ENCODE measurements at places on chromosomes 4 and X. TPM values are rescaled to one million over a fixed set of nuclear protein-coding genes. Genes with fewer than 3 reads are reported as not detected.

DNA sequence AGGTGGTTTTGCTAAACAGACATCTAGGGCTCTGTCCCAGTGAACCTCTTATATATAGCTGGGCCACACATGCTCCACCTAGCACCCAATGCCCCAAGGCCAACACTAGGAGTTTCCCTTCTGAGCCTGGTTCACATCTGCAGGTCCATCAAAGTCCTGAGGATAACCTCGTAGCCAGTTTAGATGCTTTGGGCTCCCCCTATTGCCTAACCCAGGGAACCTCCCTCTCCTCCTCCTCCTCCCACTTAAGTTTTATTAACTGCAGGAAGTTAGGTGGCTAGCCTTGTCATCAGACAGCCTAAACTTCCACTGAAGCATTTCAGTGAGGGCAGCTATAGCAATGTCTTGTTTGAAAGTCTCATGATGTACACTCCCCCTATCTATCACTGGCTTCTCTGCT lies 88.0 kb downstream of the GUCY2F start:
- DNase-seq, result no peak

- peak; percentile 27 for DNase-seq
Observed at GRCh38 chrX:7076245-7076661, 71.3 kb upstream of the STS start.

- no peak for DNase-seq
Observed at GRCh38 chrX:123629502-123629901, 103.3 kb downstream of the THOC2 start.

DNA sequence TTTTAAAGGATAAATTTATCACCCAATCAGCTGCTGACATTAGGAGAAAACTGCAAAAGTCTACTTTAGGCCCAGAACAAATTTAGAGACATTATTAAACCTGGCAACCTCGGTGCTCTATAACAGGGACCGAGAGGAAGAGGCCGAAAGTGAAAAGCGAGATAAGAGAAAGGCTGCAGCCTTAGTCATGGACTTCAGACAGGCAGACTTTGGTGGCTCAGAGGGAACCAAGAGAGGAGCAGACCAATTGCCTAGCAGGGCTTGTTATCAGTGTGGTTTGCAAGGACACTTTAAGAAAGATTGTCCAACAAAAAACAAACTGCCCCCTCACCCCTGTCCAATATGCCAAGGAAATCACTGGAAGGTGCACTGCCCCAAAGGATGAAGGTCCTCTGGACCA lies 12.8 kb upstream of the UGT2B10 start:
- DNase-seq, result no peak

- no peak for DNase-seq
Observed at GRCh38 chr4:184190711-184191110, 27.0 kb downstream of the ENPP6 start.

- no peak for DNase-seq
Observed at GRCh38 chr4:92235731-92236130, 68.0 kb upstream of the GRID2 start.

- DNase-seq, result peak; percentile 4
Observed at GRCh38 chr4:156971165-156971675, 379 bp downstream of the PDGFC start.

DNA sequence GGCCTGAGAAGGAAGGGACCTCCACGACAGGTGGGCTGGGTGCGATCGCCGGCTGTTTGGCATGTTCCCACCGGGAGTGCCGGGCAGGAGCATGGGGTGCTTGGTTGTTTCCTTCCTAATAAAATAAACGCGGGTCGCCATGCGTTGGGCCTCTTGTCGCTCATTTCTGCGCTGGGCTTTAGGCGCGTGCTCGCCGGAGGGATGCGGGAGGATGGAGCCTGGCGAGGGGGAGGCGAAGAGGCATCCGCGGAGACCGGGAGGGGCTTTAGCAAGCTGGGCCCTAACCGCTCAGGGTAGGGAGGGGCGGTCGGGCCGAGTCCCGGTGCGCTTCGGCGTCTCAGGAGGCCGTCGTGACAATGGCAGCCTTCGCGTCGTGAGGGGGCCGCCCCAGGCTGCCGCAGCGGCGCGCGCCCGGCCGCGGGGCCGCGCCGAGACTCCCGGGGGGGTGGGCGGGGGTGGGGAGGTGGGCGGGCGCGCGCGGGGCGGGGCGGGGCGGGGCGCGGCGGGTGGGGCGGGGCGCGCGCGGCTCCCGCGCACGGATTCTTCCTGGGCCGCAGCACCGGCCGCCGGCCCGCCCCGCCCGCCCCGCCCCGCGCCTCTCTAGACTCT lies 476 bp upstream of the GDI1 start:
- DNase-seq, result peak; percentile 75

GRCh38 chr4:118974758-118975157 lies 86.1 kb downstream of the SYNPO2 start:
- DNase-seq, result no peak

DNA sequence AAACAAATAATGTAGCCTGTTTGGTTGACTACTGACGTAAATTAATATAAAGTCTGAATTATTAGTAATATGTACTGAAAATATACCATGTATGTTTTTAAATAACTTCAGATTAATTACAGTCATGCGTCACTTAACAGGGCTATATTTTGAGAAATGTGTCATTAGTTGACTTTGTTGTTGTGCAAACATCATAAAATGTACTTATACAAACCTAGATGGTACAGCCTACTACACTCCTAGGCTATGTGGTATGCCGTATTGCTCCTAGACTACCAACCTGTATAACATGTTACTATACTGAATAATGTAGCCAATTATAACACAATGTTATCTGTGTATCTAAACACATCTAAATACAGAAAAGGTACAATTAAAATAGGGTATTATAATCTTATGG lies 66.6 kb downstream of the RNF150 start:
- DNase-seq, result no peak

DNA sequence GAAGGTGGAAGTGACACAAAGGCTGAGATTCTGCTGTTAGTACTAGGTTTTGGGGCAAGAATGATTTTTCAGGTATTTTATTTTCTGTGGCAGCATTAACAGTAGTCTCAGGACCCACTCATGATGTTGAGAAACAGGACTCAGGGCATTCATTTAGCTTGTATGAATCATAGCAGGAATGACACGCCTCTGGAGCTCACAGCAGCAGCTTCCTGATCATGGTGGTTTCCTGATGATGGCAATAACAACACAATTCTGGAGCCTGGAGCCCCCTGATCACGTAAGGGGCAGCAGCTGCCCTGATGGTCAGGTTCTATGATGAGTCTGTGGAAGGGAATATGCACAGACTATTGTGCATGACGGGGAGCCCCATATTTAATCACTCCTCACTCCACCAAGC lies 47.0 kb downstream of the TASL start:
- no peak for DNase-seq

GRCh38 chr4:8038719-8039251 lies 99.1 kb upstream of the AFAP1 start:
- no peak for DNase-seq

DNA sequence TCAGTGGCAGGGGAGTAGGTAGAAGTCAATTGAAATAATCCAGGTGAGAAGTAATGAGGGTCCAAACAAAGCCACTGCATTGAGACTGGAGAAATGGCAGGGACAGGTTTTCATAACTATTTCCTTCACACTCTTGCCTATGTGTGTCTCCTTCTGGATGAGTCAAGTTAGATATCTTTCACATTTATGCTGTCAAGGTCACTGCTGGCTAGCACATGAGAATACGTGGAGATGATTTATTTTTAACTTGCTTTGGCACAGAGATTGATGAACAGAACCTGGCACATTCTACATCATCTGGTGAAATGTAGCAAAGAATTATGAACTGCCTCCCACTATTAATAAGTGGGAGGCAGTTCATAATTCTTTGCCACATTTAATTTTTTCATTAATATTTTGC lies 66.7 kb upstream of the BOD1L1 start:
- no peak for DNase-seq

DNA sequence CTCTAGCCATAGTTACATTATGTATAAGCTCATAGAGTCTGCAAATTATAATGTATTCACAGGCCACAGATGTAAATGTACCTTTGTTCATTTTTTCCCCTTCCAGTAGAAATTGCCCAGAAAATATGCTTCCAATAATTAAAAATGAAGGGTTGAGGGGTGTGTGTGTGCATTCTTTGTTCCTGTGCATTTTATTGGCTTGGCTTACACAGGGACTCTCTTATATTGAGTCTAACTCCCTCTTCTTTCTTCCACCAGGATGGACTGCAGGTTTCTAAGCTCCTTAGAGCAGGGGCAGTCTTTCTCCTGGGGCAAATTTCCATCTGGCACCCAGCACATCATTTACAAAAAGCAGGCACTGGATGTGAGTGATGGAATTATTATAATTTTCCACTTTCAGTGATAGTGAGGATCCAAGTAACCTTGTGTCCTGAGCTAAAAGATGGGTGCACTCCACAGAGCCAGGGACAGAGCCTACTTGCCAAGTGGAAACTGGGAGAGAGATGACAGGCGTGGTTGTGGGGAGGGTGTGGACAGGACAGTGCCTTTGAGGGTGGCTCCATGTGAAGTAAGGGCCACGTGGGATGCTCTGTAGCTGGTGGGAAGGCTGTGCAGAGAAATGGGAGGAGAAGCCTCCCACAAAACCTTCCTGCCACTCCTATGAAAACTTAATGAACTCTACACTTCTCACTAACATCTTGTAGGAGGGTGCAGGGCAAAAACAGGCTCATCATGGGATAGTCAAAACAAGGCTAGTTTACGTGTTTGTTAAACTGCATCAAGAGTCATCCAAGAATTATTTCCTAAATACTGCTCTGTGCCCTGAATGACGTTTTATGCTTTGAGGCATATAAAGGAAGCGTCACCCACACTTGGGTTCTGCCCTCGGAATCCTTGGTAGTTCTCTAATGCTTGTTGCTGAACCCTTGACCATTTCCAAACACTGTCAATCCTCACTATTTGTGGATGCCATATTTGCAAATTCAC lies 16.0 kb downstream of the IGFBP7 start:
- no peak for DNase-seq

- DNase-seq, result no peak
Observed at GRCh38 chr4:172740434-172740833, 428.2 kb upstream of the GALNT7 start.

DNA sequence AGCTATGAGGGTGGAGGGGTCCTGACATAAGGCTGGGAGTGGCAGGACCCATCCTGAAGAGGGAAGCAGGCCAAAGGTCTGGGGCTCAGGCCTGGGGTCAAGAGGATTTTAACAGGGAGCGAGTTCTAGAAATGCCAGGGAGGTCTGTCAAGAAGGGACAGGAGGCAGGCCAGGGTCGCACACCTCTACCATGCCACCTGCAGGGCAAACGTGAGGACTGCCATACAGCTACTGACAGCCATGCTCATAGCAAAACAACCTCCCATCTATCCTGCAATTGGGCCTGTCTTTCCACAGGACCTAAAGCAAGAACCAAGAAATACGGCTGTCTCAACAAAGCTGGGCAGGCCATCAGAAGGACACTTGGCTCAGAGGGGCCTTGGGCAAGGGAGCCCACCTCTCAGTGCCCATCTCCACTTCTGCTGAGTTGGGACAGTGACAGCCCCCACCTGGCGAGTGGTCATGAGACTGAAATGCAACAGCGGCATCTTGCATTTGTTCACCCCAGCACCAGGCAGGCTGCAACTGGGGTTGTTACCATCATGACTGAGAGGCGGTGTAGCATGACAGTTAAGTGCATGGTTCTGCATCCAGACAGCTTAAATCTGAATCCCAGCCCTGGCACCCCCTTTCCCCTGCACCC lies 92.7 kb downstream of the WFS1 start:
- no peak for DNase-seq

DNA sequence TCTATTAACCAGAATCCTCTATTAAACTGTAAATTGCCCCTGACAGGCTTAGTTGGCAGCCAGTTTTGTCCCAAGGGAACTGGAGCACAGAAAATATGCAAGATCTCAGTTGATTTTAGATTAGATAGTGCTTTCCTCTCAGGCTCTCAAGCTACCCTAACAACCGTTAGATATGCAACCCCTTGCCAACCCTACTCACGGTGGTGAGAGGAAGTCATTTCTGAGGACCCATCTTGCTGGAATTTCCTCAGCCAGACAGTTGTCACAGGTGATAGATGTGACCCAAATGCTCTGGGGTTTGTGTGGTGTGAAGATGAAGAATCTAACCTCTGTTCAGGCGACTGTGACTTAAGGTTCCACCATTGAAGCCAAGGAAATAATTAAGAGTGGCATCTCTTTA lies 447.1 kb downstream of the MID1IP1 start:
- DNase-seq, result no peak

- DNase-seq, result no peak
Observed at GRCh38 chrX:15804563-15804962, 14.3 kb downstream of the ZRSR2 start.

DNA sequence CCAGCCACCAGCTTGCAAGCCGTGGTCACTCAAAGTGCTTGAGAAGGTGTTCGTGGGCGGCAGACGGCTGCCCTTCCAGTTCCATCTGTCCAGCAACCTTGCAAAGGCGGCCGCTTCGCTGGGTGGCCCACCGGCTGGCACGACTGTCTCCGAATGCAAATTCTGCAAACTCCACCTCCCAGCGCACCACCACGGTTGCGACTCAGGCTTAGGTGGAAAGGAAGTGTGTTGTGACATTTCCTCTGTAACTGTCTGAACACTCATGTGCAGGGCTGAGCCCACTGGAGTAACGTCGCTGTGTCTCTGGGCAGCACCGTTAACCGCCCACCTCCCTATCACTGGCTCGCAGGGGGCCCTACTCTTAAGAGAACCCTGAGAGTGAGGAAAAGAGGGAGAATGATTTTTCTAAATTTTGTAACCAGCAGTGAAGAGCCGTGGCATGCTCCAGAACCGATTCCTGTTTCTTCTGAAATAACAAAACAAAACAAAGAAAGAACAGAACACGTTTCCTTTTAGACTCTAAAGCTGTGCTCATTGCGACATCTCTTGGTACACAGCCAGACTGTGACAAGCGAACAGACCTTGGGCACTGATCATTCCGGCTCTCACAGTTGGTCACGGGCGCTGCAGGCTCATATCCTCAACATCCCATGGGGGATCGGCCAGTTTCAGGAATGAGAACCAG lies at the start of gene P2RY8:
Gene P2RY8, minus strand, starts transcription at position 155 of the 685 bp plus-strand sequence. CDS start 70,627 bp downstream, outside the sequence.
- no peak for DNase-seq

The CT45A1 gene
- total RNA-seq, result not detected

The TBC1D8B gene
- 1.6 TPM for total RNA-seq

The PNMA5 gene
- 0.82 TPM for total RNA-seq

The KLKB1 gene
- 0.45 TPM for total RNA-seq

The SOWAHB gene
- 2.5 TPM for total RNA-seq

The LINC00632 gene
- total RNA-seq, result 237 TPM

The ZNF157 gene
- 5.4 TPM for total RNA-seq

The TCEAL6 gene
- 3.0 TPM for total RNA-seq

The FREM3 gene
- total RNA-seq, result 6.5 TPM

The FAM149A gene
- total RNA-seq, result 13.2 TPM

The VCX gene
- total RNA-seq, result not detected

The ZCCHC12 gene
- total RNA-seq, result 41.1 TPM
